Camera-type eye (tissue), 1 donor: ENCODE measurements at places on chromosomes 2 and 18. TPM values are rescaled to one million over a fixed set of nuclear protein-coding genes. Genes with fewer than 3 reads are reported as not detected.

The LIMS1 gene
- 73.2 TPM for total RNA-seq

The CD8A gene
- total RNA-seq: 0.27 TPM

The HSPE1 gene
- 92.6 TPM for total RNA-seq

The AQP12B gene
- total RNA-seq: not detected
